H9 (cell line): ENCODE measurements at places on chromosomes 5 and 9. TPM values are rescaled to one million over a fixed set of nuclear protein-coding genes. Genes with fewer than 3 reads are reported as not detected.

The MROH2B gene
- not detected in 2 replicates for total RNA-seq

The CEMIP2 gene
- total RNA-seq: 67.1 and 77.2 TPM in 2 replicates

The SLC25A51 gene
- total RNA-seq: 12.4 and 12.9 TPM in 2 replicates

The ZNF474 gene
- not detected in 2 replicates for total RNA-seq

The TAL2 gene
- 0.50 and 1.1 TPM in 2 replicates for total RNA-seq

The PCDHB16 gene
- 6.5 and 8.0 TPM in 2 replicates for total RNA-seq

The DOCK8 gene
- 1.4 and 2.3 TPM in 2 replicates for total RNA-seq

The NEUROG1 gene
- not detected in 2 replicates for total RNA-seq

The PRRC1 gene
- total RNA-seq: 70.5 and 70.7 TPM in 2 replicates

DNA sequence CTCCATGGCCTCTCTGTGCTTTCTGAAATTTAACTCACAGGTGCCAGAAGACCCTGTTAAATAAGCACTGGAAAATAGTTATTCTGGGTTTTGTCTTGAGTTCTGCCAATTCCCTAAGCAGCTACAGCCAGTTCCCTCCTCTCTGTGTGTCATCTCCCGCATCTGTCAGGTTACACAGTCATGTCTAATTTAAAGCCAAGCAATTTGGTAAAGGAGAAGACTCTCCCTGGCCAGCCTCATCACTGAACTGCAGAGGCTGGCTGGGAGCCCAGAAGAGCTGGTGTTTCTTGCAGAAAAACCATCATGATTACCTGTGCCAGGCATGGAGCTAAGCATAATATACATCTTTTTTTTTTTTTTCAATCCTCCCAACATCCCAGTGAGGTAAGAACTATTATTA, 141.3 kb upstream of the ZNF366 start:
- H3K4me3 ChIP-seq: no peak overlapping the region
- H3K27ac ChIP-seq: no peak overlapping the region
- no peak for DNase-seq
- no peaks in the 10 kb centered on the region for H3K4me1 ChIP-seq
- H3K36me3 ChIP-seq: no peaks in the 10 kb centered on the region

GRCh38 chr9:109068764-109069163, 51.0 kb downstream of the TMEM245 start:
- no peak overlapping the region for H3K4me3 ChIP-seq
- H3K27me3 ChIP-seq: no peaks in the 10 kb centered on the region
- H3K36me3 ChIP-seq: peaks cover 48% of the 10 kb centered on the region
- no peaks in the 10 kb centered on the region for H3K4me1 ChIP-seq

- H3K27ac ChIP-seq: no peak overlapping the region
- no peak for DNase-seq
- H3K27me3 ChIP-seq: no peaks in the 10 kb centered on the region
- no peak overlapping the region for H3K4me3 ChIP-seq
Measured at GRCh38 chr9:27462846-27463245, 61.2 kb upstream of the IFNK start.

GRCh38 chr9:4016789-4017188, 283.1 kb downstream of the GLIS3 start:
- H3K36me3 ChIP-seq: no peaks in the 10 kb centered on the region
- H3K4me3 ChIP-seq: no peak overlapping the region
- no peak overlapping the region for H3K27ac ChIP-seq
- H3K4me1 ChIP-seq: no peaks in the 10 kb centered on the region

- peaks cover 8% of the 10 kb centered on the region; the same call in 1 of the 2 replicates for H3K27me3 ChIP-seq
- H3K4me1 ChIP-seq: no peaks in the 10 kb centered on the region
- H3K27ac ChIP-seq: no peak overlapping the region
- DNase-seq: peak; percentile 51
- H3K4me3 ChIP-seq: peak overlapping the region; percentile 92
Measured at GRCh38 chr9:38621434-38622287, 1.3 kb upstream of the ANKRD18A start.

GRCh38 chr5:35205186-35205585, 25.1 kb downstream of the PRLR start:
- H3K27me3 ChIP-seq: no peaks in the 10 kb centered on the region
- no peak overlapping the region for H3K4me3 ChIP-seq
- H3K36me3 ChIP-seq: no peaks in the 10 kb centered on the region
- no peaks in the 10 kb centered on the region for H3K4me1 ChIP-seq
- no peak overlapping the region for H3K27ac ChIP-seq
- no peak for DNase-seq

GRCh38 chr5:79745255-79745654, 55.6 kb downstream of the CMYA5 start:
- no peaks in the 10 kb centered on the region for H3K36me3 ChIP-seq
- no peaks in the 10 kb centered on the region for H3K27me3 ChIP-seq
- no peak overlapping the region for H3K4me3 ChIP-seq
- DNase-seq: no peak
- H3K4me1 ChIP-seq: peaks cover 3% of the 10 kb centered on the region; the same call in 1 of the 2 replicates

- no peak overlapping the region for H3K4me3 ChIP-seq
- H3K36me3 ChIP-seq: no peaks in the 10 kb centered on the region; the same call in 2 of the 3 replicates
- no peak overlapping the region for H3K27ac ChIP-seq
- H3K27me3 ChIP-seq: no peaks in the 10 kb centered on the region
Measured at GRCh38 chr5:13987843-13988464, 43.5 kb upstream of the DNAH5 start.

DNA sequence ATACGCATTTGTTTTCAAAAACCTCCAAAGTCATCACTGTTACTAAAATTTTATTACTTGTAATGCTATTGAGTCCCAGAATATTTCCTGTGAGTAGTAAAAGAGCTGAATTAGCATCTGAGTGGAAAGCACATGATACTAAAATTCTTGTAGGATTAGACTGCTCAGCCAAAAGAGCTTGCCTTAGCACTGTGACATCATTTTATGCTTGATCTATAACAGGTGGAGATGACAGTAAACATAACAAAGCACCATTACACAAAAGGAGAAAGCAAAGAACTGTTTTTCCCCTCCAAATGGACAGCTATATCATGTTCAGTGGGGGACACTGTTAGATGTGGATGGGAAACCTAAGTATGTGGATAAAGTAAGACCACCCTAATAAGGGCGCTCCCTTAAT, 5.8 kb upstream of the JAK2 start:
- peaks cover 3% of the 10 kb centered on the region; the same call in 1 of the 2 replicates for H3K4me1 ChIP-seq
- DNase-seq: no peak
- H3K4me3 ChIP-seq: no peak overlapping the region
- no peaks in the 10 kb centered on the region for H3K27me3 ChIP-seq
- H3K27ac ChIP-seq: no peak overlapping the region
- H3K36me3 ChIP-seq: no peaks in the 10 kb centered on the region

DNA sequence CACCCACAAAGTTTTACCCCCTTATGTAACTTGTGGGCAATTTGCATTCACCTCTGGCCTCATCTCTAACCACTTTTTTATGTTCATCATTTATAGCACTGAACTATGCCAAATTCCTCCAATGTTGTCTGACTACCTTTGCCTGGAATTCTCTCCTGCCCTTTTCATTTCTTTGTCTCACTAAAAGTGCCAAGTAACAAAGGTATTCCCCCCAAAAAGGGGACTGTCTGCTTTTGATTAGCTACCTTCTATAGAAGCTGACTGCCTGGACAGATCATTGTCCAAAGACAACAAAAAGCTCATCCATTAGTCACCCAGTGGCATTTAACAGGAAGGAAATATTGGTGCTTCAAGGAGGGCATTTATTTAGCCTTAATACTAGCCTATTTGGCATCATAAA, 189.9 kb upstream of the VCAN start:
- no peak overlapping the region for H3K4me3 ChIP-seq
- H3K27me3 ChIP-seq: no peaks in the 10 kb centered on the region

GRCh38 chr5:72280581-72281069, 39.4 kb downstream of the MRPS27 start:
- H3K27me3 ChIP-seq: no peaks in the 10 kb centered on the region
- H3K4me3 ChIP-seq: no peak overlapping the region
- H3K27ac ChIP-seq: no peak overlapping the region
- peak; percentile 32 for DNase-seq

DNA sequence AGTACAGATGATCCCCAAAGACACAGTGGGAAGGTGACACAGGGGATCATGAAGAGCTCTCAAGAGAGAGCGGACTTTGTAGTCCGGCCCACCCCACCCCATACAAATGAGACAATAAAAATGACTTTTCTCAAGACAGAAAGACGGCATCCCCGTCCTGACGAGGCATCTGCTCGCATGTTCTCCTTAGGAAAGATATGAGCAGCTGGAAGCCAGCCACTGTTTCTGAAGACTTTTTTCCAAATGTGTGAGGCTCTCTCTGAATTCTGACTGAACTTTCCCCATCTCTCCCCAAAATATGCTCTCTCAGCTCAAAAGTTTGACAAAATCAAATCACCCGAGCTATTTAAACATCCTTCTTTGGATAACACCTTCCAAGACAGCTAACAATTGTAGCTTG, 105.2 kb downstream of the RFK start:
- no peak overlapping the region for H3K4me3 ChIP-seq
- no peaks in the 10 kb centered on the region for H3K27me3 ChIP-seq
- no peak for DNase-seq
- H3K36me3 ChIP-seq: no peaks in the 10 kb centered on the region
- H3K27ac ChIP-seq: no peak overlapping the region

- no peaks in the 10 kb centered on the region for H3K27me3 ChIP-seq
- H3K27ac ChIP-seq: no peak overlapping the region
- H3K4me1 ChIP-seq: 0 out of 2 replicates have a peak, but pooled peaks cover 2% of the 10 kb centered on the region
- H3K36me3 ChIP-seq: peaks cover 6% of the 10 kb centered on the region
- H3K4me3 ChIP-seq: peak overlapping the region; percentile 75
Measured at GRCh38 chr5:172455087-172455381, 709 bp upstream of the SH3PXD2B start.

- H3K27ac ChIP-seq: no peak overlapping the region
- H3K4me1 ChIP-seq: no peaks in the 10 kb centered on the region; the same call in 1 of the 2 replicates
- H3K27me3 ChIP-seq: no peaks in the 10 kb centered on the region
- H3K36me3 ChIP-seq: peaks cover 5% of the 10 kb centered on the region; the same call in 2 of the 3 replicates
Measured at GRCh38 chr9:86281593-86282076, 703 bp downstream of the ISCA1 start.

GRCh38 chr5:6829150-6829784, 116.0 kb downstream of the TENT4A start:
- H3K4me1 ChIP-seq: no peaks in the 10 kb centered on the region
- no peak for DNase-seq
- no peaks in the 10 kb centered on the region for H3K27me3 ChIP-seq

DNA sequence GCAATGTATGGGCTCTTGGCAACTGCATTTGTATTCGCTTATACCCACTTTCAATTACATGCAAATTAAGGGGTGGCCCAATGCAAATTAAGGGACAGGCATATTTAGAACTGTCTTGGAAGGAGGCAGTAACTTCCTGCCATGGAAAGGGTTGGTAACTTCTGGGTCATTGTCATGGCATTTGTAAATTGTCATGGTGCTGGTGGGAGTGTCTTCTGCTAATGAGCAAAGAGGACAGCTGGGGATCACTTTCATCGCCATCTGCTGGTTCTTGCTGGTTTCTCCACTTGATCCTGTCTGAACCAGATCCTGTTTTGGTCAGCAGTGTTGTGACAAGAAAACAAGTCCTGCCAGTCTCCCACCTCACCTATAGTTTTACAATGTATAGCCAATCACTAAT, 23.3 kb upstream of the UGT3A2 start:
- no peaks in the 10 kb centered on the region for H3K27me3 ChIP-seq
- no peaks in the 10 kb centered on the region for H3K36me3 ChIP-seq
- DNase-seq: peak; percentile 86
- no peak overlapping the region for H3K4me3 ChIP-seq
- no peak overlapping the region for H3K27ac ChIP-seq

GRCh38 chr5:38831909-38832308, 13.9 kb upstream of the OSMR start:
- no peaks in the 10 kb centered on the region for H3K27me3 ChIP-seq
- no peaks in the 10 kb centered on the region for H3K36me3 ChIP-seq
- peak; percentile 44 for DNase-seq
- no peaks in the 10 kb centered on the region for H3K4me1 ChIP-seq
- H3K27ac ChIP-seq: no peak overlapping the region

DNA sequence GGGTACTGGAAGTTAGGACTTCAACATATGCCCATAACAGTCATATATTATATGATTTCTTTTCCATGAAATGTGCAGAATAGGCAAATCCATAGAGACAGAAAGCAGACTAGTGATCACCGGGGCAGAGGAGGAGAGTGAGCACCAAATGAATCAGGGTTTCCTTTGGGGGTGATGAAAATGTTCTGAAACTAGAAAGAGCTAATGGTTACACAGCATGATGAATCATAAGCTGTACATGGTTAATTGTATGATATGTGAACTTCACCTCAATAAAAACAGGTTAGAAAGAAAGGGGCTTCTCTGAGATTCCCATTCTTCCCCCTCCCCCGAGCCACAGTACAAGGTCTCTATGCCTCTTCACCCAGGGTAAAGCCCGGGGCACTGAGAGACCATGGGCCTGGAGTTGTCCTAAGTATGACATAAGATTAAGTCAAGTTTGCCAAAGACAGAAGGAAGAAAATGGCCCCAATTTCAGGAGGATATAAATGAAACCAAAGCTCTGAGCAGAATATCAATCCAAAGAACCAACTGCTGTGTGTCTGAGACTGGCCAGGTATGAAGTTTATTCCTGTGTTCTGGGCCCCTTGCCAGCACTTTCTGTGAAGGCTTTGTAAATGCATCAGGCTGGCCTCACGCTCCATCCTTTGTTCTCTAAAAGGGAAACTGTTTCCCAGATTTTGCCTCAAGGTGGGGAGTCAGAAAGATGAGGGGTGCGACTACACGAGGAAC, 243.8 kb downstream of the CDK5RAP2 start:
- H3K27me3 ChIP-seq: no peaks in the 10 kb centered on the region
- H3K36me3 ChIP-seq: no peaks in the 10 kb centered on the region
- DNase-seq: no peak
- no peaks in the 10 kb centered on the region for H3K4me1 ChIP-seq
- no peak overlapping the region for H3K27ac ChIP-seq
- no peak overlapping the region for H3K4me3 ChIP-seq

GRCh38 chr5:108206707-108207106, 175.2 kb downstream of the FBXL17 start:
- no peak overlapping the region for H3K4me3 ChIP-seq
- H3K36me3 ChIP-seq: no peaks in the 10 kb centered on the region
- H3K4me1 ChIP-seq: no peaks in the 10 kb centered on the region
- H3K27ac ChIP-seq: no peak overlapping the region

DNA sequence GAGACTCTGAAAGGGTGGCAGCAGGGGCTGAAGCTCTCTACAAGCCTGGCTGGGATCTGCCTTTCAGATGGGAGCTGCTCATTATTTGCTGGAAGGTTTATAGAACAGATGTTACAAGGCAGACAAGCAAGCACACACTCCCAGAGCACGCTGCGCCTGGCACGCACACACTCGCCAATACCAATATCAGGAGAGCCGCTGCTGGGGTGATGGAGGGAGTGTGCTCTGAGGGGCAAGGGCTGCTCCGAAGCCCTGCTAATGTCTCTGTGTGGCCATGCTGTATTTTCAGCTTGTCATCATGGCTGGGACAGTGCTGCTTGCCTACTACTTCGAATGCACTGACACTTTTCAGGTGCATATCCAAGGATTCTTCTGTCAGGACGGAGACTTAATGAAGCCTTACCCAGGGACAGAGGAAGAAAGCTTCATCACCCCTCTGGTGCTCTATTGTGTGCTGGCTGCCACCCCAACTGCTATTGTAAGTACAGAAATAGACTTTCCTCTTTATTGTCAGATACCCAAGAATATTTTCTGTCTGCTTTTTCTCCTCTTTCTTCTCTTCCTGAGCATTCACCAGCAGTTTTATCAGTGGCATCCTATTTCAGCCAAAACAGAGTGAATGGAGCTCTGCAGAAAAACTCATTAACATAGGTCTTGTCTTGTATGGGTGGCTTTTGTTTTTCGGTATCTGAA, 115.1 kb downstream of the BAAT start:
- H3K27me3 ChIP-seq: no peaks in the 10 kb centered on the region
- H3K4me1 ChIP-seq: peaks cover 8% of the 10 kb centered on the region; the same call in 1 of the 2 replicates
- no peaks in the 10 kb centered on the region for H3K36me3 ChIP-seq
- DNase-seq: peak; percentile 25

GRCh38 chr9:16221822-16222547, 648.5 kb downstream of the BNC2 start:
- H3K27ac ChIP-seq: no peak overlapping the region
- no peaks in the 10 kb centered on the region for H3K36me3 ChIP-seq
- peaks cover 2% of the 10 kb centered on the region; the same call in 1 of the 2 replicates for H3K4me1 ChIP-seq
- H3K27me3 ChIP-seq: no peaks in the 10 kb centered on the region
- DNase-seq: no peak
